ENCODE measurements at places on chromosomes 6 and 20.

- DNase-seq: no peak
Measured at GRCh38 chr20:48595495-48596333, 232.1 kb downstream of the PREX1 start.

- DNase-seq: peak; percentile 59
Measured at GRCh38 chr6:46491201-46491627, at the start of gene RCAN2. RCAN2 (minus strand) TSS chr6:46491449.

GRCh38 chr20:50343125-50343489, 152.5 kb downstream of the CEBPB start:
- no peak for DNase-seq

DNA sequence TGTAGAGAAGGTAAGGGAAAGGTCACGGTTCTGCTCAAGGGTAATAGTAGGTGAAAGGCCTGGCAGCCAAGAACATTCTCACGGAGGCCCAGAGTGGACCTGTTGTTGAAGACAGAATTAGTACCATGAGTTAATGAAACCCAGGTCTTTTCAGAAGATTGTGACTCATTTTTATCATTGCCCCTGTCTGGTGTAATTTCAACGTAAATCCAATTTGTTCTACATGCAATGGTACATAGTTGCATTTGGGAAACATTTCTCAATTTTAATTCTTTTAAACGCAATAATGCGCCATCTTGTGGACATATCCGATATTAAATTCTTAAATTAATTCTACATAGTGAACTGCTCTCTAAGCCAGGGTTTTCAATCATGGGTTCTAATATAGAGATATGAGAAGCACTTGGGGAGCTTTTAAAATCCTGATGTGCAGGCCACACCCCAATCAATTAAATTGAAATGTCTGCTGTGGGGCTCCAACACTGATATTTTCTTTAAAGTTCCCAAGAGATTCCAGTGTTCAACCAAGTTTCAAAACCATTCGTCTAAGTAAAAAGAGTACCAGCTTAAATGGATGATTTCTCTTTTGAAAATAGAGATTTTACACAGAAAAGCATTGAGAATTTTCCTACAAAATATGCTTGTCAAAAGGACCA, 257.4 kb downstream of the PLCB1 start:
- DNase-seq: no peak

- no peak for DNase-seq
Measured at GRCh38 chr6:148649454-148649963, 97.3 kb upstream of the UST start.

DNA sequence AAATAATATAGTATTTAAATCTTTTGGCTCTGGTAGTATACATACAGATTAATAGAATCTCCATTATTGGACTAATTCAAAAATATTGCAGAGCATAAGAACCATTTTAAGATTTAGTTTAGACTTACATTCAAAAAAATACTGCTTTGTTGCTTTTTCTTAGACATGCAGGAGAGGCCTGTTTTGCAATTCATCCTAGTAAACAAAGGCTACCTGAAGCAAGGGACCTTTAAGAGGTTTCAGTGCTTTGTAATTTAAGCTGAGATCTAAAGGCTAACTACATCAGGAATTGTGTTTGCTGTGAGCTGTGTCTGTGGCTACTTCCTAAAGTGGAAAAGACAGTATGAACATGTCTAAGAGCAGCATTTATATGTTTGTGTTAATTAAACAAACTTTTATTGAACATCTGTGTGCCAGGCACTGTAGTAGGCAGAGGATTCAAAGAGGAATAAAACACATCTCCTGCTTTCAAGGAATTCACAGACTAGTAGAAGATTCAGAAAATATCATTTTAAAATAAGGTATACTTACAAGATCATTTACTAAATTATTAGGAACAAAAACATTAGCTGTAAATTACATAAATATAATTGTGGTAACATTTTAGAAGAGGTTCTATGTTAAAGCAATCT, 29.1 kb upstream of the CALHM6 start:
- no peak for DNase-seq

- no peak for DNase-seq
Measured at GRCh38 chr6:31272436-31272835, 544 bp upstream of the HLA-C start.

GRCh38 chr6:136564180-136564579, 14.0 kb upstream of the MAP7 start:
- no peak for DNase-seq

GRCh38 chr20:50602432-50603088, 88.8 kb downstream of the RIPOR3 start:
- no peak for DNase-seq

DNA sequence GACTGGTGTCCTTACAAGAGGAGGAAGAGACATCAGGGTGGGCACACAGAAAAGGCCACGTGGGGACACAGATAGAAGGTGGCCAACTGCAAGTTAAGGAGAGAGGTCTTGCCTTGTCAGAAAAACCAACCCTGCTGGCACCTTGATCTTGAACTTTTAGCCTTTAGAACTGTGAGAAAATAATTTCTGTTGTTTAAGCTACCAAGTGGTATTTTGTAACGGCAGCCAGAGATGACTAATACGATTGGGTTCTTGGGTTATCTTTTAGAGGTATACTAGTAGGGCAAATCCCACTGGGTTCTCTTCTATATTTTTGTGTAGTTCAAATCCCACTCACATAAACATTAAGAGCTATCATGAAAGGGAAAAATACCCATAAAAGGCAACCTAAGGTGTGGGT, 31.9 kb upstream of the ZBTB24 start:
- no peak for DNase-seq

DNA sequence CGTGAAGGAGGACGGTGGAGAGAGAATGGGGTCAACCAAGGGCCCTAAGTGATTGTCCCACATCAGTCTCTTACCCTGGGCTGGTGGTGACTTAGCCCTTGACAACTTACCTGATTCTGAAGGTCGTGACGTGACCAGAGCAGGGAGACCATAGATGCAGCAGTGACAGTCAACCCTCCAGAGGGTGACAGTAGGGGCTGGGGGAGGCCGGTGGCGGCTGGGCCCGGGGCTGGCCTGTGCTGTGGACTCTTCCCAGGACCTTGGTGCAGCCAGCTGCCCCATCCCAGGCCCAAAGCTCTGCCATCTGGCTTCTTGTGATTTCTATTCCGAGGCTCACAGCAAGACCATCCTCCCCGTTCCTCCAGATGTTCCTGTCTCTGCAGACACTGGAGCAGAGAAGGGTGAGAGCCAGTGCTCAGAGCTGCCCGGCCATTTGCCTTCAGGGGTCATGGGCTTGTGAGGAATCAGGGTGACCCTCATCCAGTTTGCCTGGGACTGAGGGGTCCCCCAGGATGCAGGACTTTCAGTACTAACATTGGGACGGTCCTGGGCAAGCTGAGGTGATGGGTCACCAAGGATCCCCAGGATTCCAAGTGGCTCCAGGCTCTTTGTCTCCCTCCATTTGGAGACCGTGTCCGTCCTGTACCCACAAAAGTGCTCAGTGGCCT, 36.0 kb downstream of the SUMO4 start:
- DNase-seq: no peak

GRCh38 chr6:77180326-77180725, 283.0 kb downstream of the HTR1B start:
- DNase-seq: no peak

- no peak for DNase-seq
Measured at GRCh38 chr6:13883966-13884365, 40.8 kb upstream of the RNF182 start.

- DNase-seq: no peak
Measured at GRCh38 chr20:57457243-57458095, 66.3 kb downstream of the RBM38 start.

DNA sequence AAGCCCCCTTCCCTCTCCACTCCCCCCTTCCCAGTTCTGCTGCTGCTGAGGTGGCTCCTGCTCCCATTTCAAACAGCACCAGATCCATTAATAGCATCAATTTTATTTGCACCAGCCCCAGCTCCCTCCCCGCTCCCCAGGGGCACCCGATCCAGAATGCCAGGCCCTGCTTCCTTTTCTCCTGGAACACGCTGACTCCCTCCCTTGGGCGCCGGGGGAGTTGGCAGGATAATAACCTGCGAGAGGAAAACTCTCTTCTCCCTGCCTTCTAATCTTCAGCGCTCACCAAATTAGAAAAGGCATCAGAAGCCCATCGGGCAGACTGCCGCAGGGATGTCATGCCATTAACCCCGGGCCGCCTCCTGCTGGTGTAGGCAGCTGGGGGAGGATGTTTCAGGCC, 77.8 kb downstream of the NCR2 start:
- no peak for DNase-seq

DNA sequence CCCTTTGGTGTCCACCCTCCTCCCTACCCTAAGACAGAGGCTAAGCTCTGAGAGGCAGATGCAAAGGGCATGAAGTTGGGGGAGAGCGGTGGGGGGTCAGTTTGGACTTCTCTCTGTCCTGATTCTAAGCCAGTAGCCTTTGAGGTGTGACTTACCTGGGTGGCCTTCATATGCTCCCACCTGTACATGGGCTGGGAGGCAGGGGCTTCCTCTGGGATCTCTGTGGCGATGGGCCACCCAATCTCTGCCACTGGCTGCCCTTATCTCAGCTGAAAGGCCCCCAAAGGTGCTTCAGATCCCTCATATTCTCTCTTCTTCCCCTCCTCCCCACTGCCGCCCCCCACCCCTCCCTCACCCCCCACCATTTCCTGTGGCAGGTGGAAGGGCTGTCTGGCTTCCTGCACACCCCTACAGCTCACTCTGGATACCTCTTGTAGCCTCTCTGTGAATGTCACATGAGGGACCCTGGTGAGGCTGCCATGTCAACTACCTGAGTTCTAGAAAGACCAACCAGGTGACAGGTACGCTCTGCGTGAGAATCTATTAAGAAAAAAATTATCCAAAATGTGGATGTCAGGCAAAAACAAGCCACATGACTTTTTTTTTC, 34.0 kb downstream of the PNLDC1 start:
- DNase-seq: no peak

GRCh38 chr6:111926731-111927302, 53.6 kb upstream of the FYN start:
- DNase-seq: no peak

- DNase-seq: no peak
Measured at GRCh38 chr6:108673153-108673552, 112.4 kb downstream of the FOXO3 start.

DNA sequence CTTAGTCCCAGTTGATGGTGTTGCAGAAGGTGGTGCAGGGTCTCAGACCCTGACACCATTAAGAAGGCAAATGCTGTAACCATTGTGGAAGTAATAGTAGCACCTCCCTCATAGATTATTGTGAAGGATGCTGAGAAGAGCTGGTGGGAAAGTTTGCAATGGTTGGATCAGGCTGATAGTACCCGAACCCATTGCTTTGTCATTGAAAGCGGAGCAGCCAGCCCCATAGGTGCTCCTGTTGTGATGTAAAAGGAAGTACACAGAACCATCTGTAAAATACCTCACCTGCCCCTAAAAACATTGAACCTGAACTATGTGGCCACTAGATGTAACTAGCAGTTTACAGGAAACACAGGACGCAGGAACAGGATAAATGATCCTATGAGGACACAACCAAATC, 31.5 kb downstream of the RIOK1 start:
- no peak for DNase-seq
